Aorta (tissue), 5 donors: ENCODE measurements at places on chromosomes 7 and 10. TPM values are rescaled to one million over a fixed set of nuclear protein-coding genes. Genes with fewer than 3 reads are reported as not detected.

- no peak overlapping the region for H3K4me3 ChIP-seq
- DNase-seq = no peak
- no peaks in the 10 kb centered on the region for H3K4me1 ChIP-seq
- H3K27ac ChIP-seq = no peak overlapping the region
- no peaks in the 10 kb centered on the region for H3K36me3 ChIP-seq
These were observed 69.8 kb downstream of the MAP3K8 start for GRCh38 chr10:30503700-30504266.

DNA sequence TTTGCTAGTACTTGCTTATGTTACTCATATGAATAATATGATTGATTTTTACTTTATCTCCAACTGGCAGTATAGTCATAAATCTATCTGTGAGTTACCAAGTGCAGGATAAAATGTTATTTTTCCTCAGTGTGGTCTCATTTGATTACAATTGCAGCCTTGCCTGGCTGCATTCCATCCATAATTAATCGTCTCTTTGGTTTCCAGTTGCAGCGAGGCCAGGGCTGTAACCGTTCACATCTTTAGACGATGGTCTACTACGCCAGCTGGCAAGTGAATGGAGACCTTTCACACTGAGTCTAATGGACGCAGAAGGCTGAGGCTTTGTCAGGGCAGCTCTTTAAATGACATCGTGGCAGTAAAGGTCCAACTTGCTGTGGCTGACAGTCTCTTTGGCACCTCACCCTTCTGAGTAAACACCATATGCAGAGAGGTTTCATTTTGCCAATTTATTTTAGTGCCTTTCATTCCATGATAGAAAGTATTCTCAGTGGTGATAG lies 84.0 kb downstream of the ARL4A start:
- no peaks in the 10 kb centered on the region for H3K27me3 ChIP-seq
- H3K4me1 ChIP-seq = no peaks in the 10 kb centered on the region
- no peak overlapping the region for H3K4me3 ChIP-seq
- DNase-seq = peak; percentile 55

- no peak overlapping the region for H3K4me3 ChIP-seq
- no peaks in the 10 kb centered on the region for H3K27me3 ChIP-seq
- no peaks in the 10 kb centered on the region for H3K36me3 ChIP-seq
- no peaks in the 10 kb centered on the region for H3K4me1 ChIP-seq
These were observed 15.5 kb upstream of the GDI2 start for GRCh38 chr10:5828725-5829124.

- H3K27ac ChIP-seq = peak overlapping the region; percentile 30
- H3K36me3 ChIP-seq = peaks cover 18% of the 10 kb centered on the region
- H3K4me1 ChIP-seq = no peaks in the 10 kb centered on the region
- no peaks in the 10 kb centered on the region for H3K27me3 ChIP-seq
- no peak overlapping the region for H3K4me3 ChIP-seq
- DNase-seq = no peak
These were observed 61.5 kb downstream of the ITGA8 start for GRCh38 chr10:15658069-15658702.

Gene CFAP43
- total RNA-seq = 0.27 TPM

Gene BHLHA15
- total RNA-seq = not detected

Gene GPR146
- 17.4 TPM for total RNA-seq

Gene VSTM4
- total RNA-seq = 24.6 TPM
